Esophagus muscularis mucosa (tissue), 4 donors: ENCODE measurements at places on chromosomes 11 and 22. TPM values are rescaled to one million over a fixed set of nuclear protein-coding genes. Genes with fewer than 3 reads are reported as not detected.

DNA sequence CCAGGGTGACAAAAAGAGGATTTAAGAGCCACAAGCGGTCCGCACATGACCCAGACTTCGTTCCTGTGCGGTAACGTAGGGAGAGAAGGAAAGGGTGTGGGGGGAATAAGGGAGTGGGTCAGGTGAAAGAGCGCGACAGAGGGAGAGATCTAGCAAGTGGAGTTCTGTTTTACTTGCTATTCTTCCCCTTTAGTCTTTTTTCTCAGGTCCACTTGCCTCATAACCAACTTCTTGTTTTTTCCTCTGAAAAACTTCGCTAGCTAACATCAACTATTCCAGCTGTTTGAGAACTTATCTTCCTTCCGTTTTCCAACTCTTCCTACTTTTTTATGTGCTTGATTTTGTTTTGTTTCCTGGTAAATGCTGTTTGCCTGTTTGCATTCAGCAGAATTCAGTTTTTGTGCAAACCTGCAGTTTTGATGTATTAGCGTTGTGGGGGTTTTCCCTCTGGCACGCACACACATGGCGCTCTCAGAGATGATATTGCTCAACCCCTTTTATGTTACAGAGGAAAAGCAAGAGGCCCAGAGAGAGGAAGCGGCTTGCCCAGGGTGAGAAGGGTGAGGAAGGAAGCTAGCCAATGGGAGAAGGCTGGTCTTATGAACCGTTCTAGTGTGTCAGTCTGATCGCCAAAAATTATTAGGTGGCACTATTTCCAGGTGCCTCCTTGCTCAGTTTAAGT lies 592 bp upstream of the CTSC start:
- no peaks in the 10 kb centered on the region for H3K27me3 ChIP-seq
- peak overlapping the region; percentile 78 for H3K27ac ChIP-seq
- DNase-seq = no peak
- peaks cover 15% of the 10 kb centered on the region for H3K4me1 ChIP-seq

- H3K27ac ChIP-seq = peak within 1 kb of the TSS; percentile 88
- peak within 1 kb of the TSS; percentile 74 for H3K4me3 ChIP-seq
- H3K36me3 ChIP-seq = no peaks in the 10 kb centered on the region
- DNase-seq = no peak
- peaks cover 46% of the 10 kb centered on the region for H3K4me1 ChIP-seq
- H3K27me3 ChIP-seq = no peaks in the 10 kb centered on the region
Measured at GRCh38 chr11:125164422-125165110, at the start of gene PKNOX2. PKNOX2 (plus strand) TSS chr11:125164751; CDS start chr11:125351306, 186,555 bp downstream.

GRCh38 chr11:3947061-3947460 lies 91.6 kb downstream of the STIM1 start:
- no peak overlapping the region for H3K4me3 ChIP-seq
- no peaks in the 10 kb centered on the region for H3K27me3 ChIP-seq
- peak overlapping the region; percentile 75 for H3K27ac ChIP-seq
- no peaks in the 10 kb centered on the region for H3K36me3 ChIP-seq
- DNase-seq = no peak

DNA sequence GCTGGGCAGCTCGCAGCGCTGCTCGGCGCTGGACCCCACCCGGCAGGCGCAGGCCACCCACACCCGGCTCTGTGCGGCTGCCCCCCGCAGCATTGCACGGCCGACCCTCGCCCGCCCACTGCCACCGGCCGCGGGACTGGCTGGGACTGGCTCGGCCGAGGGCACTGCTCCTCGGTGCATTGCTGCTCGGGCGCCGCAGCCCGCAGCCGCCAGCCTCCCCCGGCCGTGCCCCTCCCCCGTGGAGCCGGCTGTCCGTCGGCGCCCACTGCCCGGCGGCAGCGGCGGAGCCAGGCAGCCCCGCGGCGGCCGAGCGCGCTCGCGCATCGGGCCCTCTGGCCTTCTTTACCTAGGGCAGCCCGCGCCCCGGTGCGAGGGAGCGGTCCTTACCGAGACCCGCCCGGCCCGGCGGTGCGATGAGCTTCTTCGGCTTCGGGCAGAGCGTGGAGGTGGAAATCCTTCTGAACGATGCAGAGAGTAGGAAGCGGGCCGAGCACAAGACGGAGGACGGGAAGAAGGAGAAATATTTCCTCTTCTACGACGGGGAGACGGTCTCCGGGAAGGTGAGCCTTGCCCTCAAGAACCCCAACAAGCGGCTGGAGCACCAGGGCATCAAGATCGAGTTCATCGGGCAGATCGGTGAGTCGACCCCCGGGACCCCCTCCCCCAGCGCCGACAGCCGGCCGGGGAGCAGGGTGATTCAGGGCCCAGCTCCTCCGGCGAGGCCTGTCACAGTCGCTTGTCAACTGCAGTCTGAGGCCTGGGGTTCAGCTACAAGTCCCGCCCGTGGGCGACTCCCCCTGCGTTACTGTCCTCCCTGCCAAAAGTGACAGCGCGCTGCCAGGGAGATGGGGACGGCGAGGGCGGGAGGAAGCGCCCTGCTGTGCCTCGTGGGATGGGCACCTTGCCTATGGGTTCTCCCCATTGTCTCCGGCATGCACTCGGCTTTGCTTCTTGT lies 516 bp downstream of the VPS26B start:
- DNase-seq = no peak
- H3K27me3 ChIP-seq = no peaks in the 10 kb centered on the region
- H3K36me3 ChIP-seq = peaks cover 7% of the 10 kb centered on the region

DNA sequence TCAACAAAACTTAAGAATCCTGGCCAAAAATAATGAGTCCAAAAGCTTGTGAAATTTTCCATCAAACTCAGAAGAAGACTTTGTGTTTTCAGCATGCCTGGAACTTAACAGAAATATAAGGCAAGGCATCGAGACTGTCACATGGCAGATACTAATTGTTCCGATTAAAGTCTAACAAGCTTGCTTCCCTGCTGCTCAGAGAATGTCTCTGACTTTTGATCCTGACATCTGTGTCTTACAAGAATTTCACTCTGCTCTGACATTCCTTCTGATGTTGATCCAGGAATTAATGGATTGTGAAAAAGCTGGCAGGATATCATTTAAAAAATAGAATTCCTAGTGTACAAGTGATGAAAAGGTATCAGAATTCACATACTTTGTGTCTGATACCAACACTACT lies 170.2 kb downstream of the DCDC1 start:
- no peaks in the 10 kb centered on the region for H3K4me1 ChIP-seq
- H3K36me3 ChIP-seq = no peaks in the 10 kb centered on the region
- no peak overlapping the region for H3K27ac ChIP-seq
- H3K27me3 ChIP-seq = no peaks in the 10 kb centered on the region
- no peak overlapping the region for H3K4me3 ChIP-seq

GRCh38 chr11:230431-230830 lies 5.7 kb downstream of the SIRT3 start:
- DNase-seq = no peak
- no peaks in the 10 kb centered on the region for H3K27me3 ChIP-seq
- no peak overlapping the region for H3K27ac ChIP-seq
- H3K4me1 ChIP-seq = peaks cover 9% of the 10 kb centered on the region
- H3K36me3 ChIP-seq = peaks cover 22% of the 10 kb centered on the region

- H3K4me3 ChIP-seq = peak overlapping the region; percentile 78
- peaks cover 28% of the 10 kb centered on the region for H3K36me3 ChIP-seq
- DNase-seq = no peak
- peak overlapping the region; percentile 78 for H3K27ac ChIP-seq
- peaks cover 31% of the 10 kb centered on the region for H3K4me1 ChIP-seq
Measured at GRCh38 chr11:134252346-134253187, 585 bp downstream of the THYN1 start.

DNA sequence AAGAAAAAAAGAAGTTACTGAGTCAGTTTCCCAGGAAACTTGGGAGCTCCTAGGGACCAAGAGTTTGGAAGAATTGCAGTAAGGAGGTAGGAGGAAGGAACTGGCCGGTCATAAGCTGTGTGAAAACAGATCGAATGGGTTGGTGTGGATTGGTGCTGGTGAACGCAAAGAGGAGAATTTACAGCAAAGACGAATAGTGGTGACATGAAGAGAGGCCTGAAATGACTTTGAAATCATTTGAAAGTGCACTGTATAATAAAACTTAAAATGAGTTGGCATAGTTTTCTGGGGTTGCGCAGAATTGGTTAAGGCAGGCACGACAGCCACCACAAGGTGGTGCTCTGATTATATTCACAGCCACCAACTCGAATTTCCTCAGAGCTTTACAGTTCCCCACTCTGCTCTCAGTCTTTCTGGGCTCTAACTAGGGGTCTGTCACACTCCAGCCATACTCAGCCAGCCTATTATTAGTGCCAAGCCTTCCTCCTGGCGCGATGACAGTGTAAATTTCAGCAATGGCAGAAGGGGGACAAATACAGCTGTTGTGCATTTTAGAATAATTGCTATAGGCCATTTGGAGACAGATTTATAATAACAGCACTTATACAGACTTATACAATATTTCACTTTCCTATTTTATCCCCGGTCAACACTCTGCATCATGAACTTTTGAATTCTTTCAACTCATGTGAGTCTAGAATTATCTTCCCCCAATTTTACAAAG lies 8.3 kb upstream of the HTR3B start:
- H3K4me1 ChIP-seq = no peaks in the 10 kb centered on the region
- H3K4me3 ChIP-seq = no peak overlapping the region
- H3K27ac ChIP-seq = no peak overlapping the region
- H3K27me3 ChIP-seq = no peaks in the 10 kb centered on the region

DNA sequence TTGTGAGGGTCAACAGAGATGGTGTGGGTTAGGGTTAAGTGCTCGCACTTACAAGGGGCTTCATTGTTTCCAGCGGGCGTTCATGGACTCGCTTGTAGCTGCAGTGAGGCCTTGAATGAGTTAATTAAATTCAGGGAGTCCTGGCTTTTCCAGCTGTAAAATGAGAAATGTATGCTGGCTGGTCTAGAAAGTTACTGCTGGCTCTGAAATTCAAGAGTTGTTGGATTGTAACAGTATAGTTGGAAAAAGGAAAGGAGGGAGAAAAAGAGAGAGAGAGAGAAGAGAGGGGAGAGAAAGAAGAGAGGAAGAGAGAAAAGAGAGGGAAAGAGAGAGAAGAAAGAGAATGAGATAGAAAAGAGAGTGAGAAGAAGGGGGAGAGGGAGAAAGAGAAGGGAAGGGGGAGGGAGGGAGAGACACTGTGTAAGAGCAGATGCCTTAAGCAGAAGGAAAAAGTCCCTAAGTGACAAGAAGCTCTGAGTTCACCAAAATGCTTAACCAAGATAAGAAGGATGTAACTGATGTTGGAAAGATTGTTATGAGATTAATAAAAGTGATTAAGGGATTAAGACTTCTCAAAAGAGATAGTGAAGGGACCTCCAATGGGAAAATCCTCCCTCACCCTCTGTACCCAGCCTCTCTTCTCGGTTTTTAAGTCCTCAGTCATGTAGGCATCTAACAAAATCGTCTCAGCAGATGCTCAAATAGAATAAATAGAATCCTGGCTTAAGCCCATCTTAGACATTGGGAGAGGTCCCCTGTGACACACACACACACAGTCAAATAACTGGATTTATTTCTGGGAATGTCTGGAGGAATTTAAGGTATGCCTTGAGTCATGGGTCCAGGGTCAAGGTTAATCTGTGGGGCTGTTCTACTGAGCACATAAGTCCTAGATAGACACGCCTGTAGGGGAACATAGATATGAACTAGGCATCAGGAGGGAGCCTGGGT lies 477.9 kb downstream of the MIAT start:
- DNase-seq = no peak
- no peaks in the 10 kb centered on the region for H3K27me3 ChIP-seq
- no peak overlapping the region for H3K4me3 ChIP-seq
- peaks cover 6% of the 10 kb centered on the region for H3K4me1 ChIP-seq

GRCh38 chr22:44221710-44222475 lies 41.2 kb downstream of the PARVG start:
- H3K4me3 ChIP-seq = no peak overlapping the region
- H3K27me3 ChIP-seq = no peaks in the 10 kb centered on the region
- H3K36me3 ChIP-seq = no peaks in the 10 kb centered on the region
- peak; percentile 85 for DNase-seq

DNA sequence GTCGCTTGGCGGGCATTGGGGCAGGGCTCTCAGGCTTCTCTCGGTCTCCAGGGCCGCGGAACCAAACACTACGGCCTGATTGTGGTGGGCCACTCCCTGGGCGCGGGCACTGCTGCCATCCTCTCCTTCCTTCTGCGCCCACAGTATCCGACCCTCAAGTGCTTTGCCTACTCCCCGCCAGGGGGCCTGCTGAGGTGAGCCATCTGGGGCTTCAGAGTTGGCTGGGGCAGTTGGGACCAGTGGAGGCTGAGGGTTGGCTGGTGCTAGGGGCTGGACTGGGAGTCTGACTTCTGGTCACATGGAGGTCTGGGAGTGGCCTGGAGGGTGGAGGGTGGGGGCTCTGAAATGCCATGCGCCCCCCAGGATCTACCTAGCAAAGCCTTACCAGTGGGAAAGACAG lies 15.3 kb upstream of the MYRF start:
- H3K27me3 ChIP-seq = no peaks in the 10 kb centered on the region
- no peak for DNase-seq
- H3K4me1 ChIP-seq = peaks cover 14% of the 10 kb centered on the region
- no peak overlapping the region for H3K27ac ChIP-seq

- H3K27ac ChIP-seq = no peak overlapping the region
- no peak overlapping the region for H3K4me3 ChIP-seq
- no peak for DNase-seq
- H3K36me3 ChIP-seq = no peaks in the 10 kb centered on the region
Measured at GRCh38 chr11:67647471-67647870, 3.1 kb downstream of the ACY3 start.

DNA sequence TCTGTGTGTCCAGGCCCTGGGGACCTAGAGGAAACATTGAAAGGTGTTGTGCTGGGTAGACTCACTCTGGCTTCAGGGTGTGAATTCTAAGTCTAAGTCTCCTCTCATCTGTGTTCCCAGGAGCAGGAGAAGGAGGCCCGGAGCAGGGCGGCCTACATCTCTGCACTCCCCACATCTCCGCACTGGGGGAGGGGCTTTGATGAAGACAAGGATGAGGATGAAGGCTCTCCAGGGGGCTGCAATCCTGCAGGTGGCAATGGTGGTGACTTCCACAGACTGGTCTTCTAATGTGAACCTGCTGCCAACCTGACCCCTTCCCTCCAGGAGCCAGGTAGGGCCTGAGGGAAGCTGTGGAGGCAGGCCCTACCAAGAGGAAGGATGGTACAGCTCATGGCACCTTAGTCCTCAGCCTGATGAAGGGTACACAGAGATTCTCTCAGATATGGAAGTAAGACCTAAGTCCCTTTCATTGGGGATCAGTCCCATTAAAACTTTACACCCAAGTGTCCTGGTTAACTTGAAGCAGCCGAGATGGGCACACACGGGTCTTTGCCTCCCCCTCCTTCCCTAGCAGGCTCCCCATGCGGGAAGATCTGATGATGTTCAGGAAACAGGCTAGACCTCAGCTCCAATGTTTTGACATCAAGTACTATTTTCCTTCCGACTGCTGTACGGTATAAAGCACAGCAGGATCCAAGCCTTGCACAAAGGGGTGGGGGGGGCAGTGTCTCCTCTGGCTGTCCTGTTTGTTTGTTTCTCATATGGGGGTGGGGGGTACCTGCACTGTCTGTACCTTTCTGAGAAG lies 25.0 kb downstream of the USP35 start:
- H3K4me3 ChIP-seq = no peak overlapping the region
- no peaks in the 10 kb centered on the region for H3K27me3 ChIP-seq
- no peaks in the 10 kb centered on the region for H3K4me1 ChIP-seq
- peaks cover 34% of the 10 kb centered on the region for H3K36me3 ChIP-seq
- no peak overlapping the region for H3K27ac ChIP-seq
- no peak for DNase-seq

SPINDOC gene
- 21.4 TPM for total RNA-seq

PANX2 gene
- total RNA-seq = 0.71 TPM

RDX gene
- 105 TPM for total RNA-seq

PTPRCAP gene
- total RNA-seq = 2.4 TPM

KRTAP5-10 gene
- not detected for total RNA-seq

MS4A15 gene
- total RNA-seq = 0.40 TPM

SERHL2 gene
- total RNA-seq = 9.1 TPM

CHCHD10 gene
- total RNA-seq = 97.7 TPM

SCT gene
- not detected for total RNA-seq
